ENCODE measurements at places on chromosomes 1 and 21. TPM values are rescaled to one million over a fixed set of nuclear protein-coding genes. Genes with fewer than 3 reads are reported as not detected.

GDAP2 gene
- 26.4 TPM for total RNA-seq

DNA sequence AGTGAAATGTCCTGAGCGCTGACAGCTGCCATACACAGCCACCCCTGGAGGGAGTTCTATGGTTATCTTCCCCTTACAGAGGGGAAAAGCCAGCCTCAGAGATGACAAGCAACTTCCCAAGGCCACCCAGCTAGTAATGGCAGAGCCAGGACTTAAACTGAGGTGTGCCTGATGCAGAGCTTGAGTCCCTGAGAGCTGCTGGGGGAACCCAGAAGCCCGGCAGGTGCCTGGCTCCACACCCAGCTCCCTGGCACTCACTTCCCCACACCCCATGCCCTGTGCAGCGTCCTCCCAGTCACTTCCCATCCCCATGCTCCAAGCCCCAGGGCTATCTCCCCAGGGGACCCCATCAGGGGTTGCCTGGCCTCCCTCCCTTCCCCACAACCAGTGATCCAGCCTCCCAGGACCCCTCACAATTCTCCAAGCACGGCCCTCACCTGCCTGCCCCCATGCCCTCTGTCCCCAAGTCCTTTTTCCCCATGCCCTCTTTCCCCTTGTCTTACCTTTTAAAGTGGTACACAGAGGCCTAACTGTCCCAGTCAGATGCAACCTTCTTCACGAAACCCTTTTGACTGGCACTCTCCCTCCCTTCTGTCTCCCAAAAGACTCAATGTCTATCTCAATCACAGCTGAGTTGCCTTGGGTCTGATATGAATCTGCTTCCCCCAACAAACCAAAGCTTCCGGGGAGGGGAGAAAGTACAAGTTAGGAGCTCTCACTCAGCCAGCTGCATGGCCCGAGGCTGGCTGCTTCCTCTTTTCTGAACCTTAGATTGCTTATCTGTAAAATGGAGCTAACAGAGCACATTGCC, 39.8 kb upstream of the LRP8 start:
- no peaks in the 10 kb centered on the region for H3K27me3 ChIP-seq
- DNase-seq: no peak
- H3K4me1 ChIP-seq: peaks cover 24% of the 10 kb centered on the region
- peak overlapping the region; percentile 50 for H3K4me3 ChIP-seq
- H3K36me3 ChIP-seq: no peaks in the 10 kb centered on the region

GRCh38 chr1:9823943-9824701, at the start of gene CLSTN1:
Gene CLSTN1, minus strand, starts transcription at chr1:9823965. Its CDS starts 232 bp downstream, at chr1:9823733.
- peak; percentile 86 for DNase-seq
- peaks cover 28% of the 10 kb centered on the region for H3K4me1 ChIP-seq
- H3K36me3 ChIP-seq: no peaks in the 10 kb centered on the region
- peak within 1 kb of the TSS; percentile 83 for H3K4me3 ChIP-seq
- no peaks in the 10 kb centered on the region for H3K27me3 ChIP-seq
- H3K27ac ChIP-seq: peak within 1 kb of the TSS; percentile 57

DNA sequence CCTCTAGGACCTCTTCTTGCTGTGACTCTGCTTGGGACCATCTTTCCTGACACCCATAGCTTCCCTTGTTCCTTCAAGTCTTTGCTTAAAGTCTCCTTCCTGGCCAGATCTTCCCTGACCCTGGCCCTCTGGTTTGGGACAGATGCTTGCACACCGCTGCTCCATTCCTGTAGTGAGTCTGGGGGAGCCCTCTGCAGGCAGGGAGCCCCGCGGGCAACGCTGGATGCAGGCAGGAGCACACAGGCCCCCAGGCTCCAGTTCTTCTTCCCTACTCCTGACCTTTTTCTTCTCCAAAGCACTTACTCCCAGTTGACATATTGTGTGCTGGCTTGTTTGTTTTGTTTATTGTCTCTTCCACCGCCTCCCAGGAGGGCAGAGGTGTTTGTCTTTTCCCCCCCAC, 413.4 kb downstream of the CAMTA1 start:
- no peak overlapping the region for H3K27ac ChIP-seq
- no peak for DNase-seq
- H3K4me1 ChIP-seq: no peaks in the 10 kb centered on the region
- no peak overlapping the region for H3K4me3 ChIP-seq

CD160 gene
- 24.6 TPM for total RNA-seq

THEM5 gene
- not detected for total RNA-seq

PPP1R15B gene
- 80.4 TPM for total RNA-seq

DNA sequence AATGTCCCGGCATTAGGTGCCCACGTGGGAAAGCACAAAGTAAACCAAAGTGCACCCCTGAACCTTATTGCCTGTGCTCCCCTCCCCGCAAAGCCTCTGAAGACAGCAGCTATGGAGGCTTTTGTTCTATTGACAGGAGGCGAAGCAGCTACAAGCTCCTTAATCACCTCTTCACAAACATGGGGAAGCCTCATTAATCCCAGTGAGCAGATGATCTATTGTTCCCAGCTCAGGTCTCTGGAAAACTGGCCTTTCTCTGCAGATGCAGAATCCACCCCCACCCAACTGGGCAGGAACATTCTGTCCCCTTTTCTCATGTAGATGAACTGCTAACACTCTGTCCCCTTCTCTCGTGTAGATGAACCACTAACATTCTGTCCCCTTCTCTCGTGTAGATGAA, 190.5 kb upstream of the CSF3R start:
- no peak overlapping the region for H3K27ac ChIP-seq
- H3K4me1 ChIP-seq: no peaks in the 10 kb centered on the region
- no peak overlapping the region for H3K4me3 ChIP-seq
- no peak for DNase-seq

RCSD1 gene
- total RNA-seq: 47.9 TPM

IARS2 gene
- 83.0 TPM for total RNA-seq

FAM20B gene
- total RNA-seq: 39.2 TPM

GRCh38 chr1:169012416-169012815, 94.1 kb upstream of the ATP1B1 start:
- no peak overlapping the region for H3K27ac ChIP-seq
- H3K4me3 ChIP-seq: no peak overlapping the region
- DNase-seq: no peak
- no peaks in the 10 kb centered on the region for H3K27me3 ChIP-seq

DNA sequence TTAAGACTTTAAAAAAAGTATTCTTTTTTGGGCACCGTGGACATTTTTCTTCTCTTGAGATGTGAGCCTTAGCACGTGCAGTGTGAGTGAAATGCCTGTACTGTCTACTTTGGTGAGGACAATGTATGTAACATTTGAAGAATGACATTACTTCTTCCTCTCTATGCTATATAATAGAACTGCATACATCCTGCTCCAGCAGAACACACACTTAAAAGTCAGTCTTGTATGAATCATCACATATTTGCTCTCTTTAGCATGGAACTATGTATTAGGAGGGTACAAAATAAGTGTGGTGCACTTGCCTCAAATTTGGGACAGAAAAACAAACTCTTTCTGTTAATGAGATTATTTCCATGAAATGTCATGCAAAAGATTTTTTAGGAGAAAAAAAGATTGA, 358.4 kb upstream of the SGIP1 start:
- H3K4me3 ChIP-seq: no peak overlapping the region
- no peak for DNase-seq
- H3K27me3 ChIP-seq: no peaks in the 10 kb centered on the region
- H3K27ac ChIP-seq: no peak overlapping the region

DNA sequence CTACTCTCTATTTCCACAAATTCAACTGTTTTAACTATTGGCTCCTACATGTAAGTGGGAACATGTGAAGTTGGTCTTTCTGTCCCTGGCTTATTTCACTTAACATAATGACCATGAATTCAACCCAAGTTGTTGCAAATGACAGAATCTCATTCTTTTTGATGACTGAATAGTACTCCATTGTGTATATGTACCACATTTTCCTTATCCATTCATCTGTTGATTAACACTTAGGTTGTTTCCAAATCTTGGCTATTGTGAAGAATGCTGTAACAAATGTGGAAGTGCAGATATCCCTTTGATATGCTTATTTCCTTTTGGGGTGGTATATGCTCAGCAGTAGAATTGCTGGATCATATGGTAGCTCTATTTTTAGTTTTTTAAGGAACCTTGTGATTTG, 33.0 kb downstream of the GBP6 start:
- no peaks in the 10 kb centered on the region for H3K27me3 ChIP-seq
- H3K4me1 ChIP-seq: no peaks in the 10 kb centered on the region
- DNase-seq: no peak
- no peak overlapping the region for H3K27ac ChIP-seq
- no peak overlapping the region for H3K4me3 ChIP-seq

DNA sequence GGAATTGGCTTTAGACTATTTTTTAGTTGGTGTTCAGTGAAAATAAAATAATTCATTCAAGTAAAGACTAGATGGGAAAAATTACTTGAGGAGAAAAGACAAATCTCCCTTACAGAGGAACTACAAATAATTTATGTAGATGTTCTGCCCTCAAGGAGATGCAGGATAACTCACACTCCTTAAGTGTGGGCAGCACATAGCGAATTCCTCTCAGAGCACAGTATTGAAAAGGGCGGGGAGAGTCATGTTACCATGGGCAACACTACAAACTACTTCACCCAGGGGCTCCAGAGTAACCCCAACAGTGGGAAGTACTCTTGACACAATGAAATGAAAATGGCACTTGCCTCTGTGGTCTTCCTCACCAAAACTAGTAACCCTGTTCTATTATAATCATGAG, 20.6 kb upstream of the LAMC2 start:
- H3K36me3 ChIP-seq: no peaks in the 10 kb centered on the region
- DNase-seq: no peak
- no peaks in the 10 kb centered on the region for H3K27me3 ChIP-seq
- H3K27ac ChIP-seq: no peak overlapping the region

Measured in CD8-positive, alpha-beta memory T cell (primary cell).